HFF-Myc (cell line): ENCODE measurements at places on chromosomes 7 and 10.
A peak's percentile ranks its signal among the peaks of the same experiment; 100 is the strongest.

GRCh38 chr7:108450160-108450559 is 6.1 kb downstream of the NRCAM start:
- DNase-seq = no peak

DNA sequence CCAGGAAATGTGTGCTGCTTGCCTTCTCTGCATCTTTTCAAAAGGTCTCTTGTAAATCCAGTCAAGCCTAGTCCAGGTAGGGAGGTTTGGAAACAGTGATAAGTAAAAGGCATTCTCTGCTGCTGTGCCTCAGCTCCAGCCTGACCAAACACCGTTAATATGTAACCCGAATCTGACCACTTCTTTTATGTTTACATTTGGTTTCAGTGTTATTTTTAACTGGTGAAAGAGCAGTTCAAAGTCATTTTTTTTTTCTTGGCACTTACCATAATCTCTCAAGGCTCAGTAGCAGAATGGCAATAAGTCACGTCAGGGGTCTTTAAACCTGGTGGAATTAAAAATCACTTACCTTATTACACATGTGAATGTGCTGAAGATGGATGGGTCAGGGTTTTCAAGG is 216.8 kb downstream of the PTEN start:
- DNase-seq = no peak

DNA sequence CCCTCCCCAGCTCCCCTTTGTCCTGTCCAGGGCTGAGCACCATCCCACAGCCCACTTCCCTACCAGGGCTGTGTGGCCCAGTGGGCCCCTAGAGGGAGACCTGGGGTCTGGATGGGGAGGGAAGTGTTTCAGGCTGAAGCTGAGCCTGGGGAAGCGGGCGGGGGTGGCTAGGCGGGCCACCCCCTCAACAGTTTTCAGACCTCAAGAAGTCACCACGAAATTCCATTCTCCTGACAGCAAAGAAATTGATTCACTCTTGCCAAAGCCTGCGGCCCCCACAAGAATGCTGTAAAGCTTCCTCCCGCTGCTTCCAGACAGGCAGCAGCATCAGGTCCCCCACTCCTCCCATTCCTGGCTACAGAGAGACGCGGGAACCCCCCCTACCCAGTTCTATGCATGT is 2.5 kb upstream of the LFNG start:
- DNase-seq = peak; percentile 68

GRCh38 chr7:55086413-55087201 is 67.8 kb downstream of the EGFR start:
- DNase-seq = peak; percentile 53

- peak; percentile 24 for DNase-seq
Observed at GRCh38 chr10:12455766-12456165, 106.4 kb downstream of the CAMK1D start.

DNA sequence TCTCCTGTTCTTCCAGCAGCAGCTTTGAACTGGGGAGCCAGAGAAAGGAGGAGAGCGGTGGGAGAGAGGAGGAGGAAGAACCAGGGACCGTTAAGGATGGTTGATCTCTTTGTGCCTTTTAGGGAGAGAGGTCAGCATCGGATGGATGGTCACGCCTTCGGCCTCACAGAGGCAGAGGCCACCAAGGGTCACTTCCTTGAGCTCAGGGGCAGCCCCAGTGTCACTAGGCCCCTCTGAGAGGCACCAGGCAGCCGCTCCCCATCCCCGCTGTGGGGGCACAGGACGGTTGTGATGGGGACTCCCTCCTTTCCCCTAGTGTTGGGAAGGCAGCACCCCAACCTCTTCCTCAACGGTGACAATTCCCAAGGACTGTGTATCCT is 121.4 kb downstream of the DNAJB6 start:
- DNase-seq = no peak

GRCh38 chr10:123938890-123939289 is 47.3 kb upstream of the CPXM2 start:
- DNase-seq = no peak

DNA sequence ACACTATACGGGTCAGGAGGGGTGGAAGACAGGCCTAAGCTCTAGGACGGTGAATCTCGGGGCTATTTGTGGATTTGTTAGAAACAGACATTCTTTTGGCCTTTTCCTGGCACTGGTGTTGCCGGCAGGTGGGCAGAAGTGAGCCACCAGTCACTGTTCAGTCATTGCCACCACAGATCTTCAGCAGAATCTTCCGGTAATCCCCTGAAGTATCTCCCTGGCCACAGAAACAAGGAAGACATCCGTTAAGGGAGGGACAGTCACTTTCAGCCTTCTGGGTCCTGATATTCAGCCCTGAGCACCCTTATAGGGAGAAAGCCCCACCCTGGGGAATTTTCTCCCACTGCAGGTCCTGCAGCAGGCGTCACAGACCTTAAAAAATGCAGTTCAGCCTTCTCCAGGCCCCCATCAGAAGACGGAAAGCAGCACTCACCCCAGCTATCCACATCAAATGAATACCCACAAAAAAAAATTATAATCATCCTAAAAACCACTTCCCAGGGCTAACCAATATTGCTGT is 23.2 kb downstream of the PLAC9 start:
- DNase-seq = no peak

DNA sequence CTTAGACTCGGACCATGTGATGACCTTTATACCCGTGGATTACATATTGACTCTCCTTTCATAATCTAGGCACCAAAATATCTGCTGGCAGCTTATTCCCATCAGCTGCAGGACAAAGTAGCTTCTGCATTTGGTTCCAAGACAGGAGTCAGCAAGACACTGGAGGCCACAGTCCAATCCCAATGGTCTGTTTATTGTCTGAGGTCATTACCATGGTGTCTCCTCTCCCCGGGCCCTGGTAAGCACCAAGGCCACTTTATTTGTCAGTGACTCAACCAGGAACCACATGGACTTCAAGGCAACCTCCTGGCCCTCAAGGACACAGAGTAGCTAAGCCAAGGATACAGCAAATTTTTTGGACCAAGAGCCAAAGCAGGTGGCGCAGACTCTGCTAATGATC is 36.1 kb downstream of the KCNMA1 start:
- DNase-seq = no peak

GRCh38 chr7:139748941-139749340 is 28.9 kb downstream of the HIPK2 start:
- DNase-seq = no peak

- no peak for DNase-seq
Observed at GRCh38 chr10:92750791-92751533, 61.2 kb downstream of the HHEX start.

DNA sequence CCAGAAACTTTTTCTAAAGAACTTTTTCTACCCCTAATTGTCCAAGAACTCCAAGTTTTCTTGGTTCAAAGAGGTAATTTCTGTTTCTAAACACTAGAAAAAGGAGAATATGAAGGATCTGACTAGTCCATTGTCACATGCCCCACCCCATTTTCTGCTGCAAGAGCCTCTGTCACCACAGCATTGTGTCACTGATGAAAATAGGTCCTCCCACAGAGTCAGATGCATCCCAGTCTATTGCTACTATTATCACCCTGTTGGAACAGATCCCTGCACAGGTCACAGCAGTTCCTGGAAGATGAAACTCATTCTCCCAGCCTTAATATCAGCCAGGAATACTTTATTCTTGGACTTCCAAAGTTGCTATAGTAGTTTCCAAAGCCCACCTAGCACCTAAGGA is 7.5 kb upstream of the CFTR start:
- no peak for DNase-seq

- DNase-seq = no peak
Observed at GRCh38 chr7:112157072-112157471, 49.1 kb downstream of the DOCK4 start.

DNA sequence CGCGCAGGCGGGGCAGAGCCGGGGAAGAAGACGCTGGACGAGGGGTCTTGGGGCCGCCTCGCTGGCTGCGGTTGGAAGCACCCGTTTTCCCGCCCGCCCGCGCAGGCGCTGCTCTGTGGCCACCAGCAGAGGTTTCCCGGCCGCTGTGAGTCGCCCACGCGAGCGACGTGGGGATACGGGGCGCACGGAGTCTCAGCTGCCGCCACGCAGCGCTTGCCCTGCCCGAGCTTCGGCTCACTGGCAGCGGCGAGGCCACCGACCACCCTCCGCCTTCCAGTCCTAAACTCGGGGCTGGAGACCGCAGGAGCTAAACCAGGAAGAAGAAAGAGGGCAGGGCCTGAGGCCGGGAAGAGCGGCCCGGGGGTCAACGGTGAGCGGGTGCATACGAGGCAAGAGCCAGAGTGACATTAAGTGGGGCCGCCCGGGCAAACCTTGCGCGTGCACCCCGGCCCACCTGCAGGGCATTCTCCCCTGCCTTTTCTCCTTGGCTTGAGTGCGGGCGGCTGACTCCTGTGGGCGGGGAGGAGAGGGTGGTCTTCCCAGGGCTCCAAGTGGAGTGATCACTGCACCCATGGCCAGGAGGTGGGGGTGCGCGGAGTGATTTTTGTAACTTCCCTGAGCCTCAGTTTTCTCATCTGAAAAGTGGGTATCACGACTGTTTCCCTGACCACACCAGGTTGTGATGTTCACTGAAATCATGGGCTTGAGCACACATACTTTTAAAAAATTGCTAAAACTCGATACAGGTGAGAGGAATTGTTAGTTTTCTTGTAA is 7.1 kb upstream of the EMX2 start:
- DNase-seq = no peak

- DNase-seq = no peak
Observed at GRCh38 chr10:25768167-25768566, 165.9 kb upstream of the MYO3A start.

GRCh38 chr10:61325223-61325960 is 127.8 kb downstream of the TMEM26 start:
- no peak for DNase-seq
